Esophagus mucosa (tissue), 1 donor: ENCODE measurements at places on chromosomes 7 and 10. TPM values are rescaled to one million over a fixed set of nuclear protein-coding genes. Genes with fewer than 3 reads are reported as not detected.

HOXA7 gene
- total RNA-seq = 5.2 TPM

RTKN2 gene
- 8.9 TPM for total RNA-seq

LRRC18 gene
- total RNA-seq = not detected

HTRA1 gene
- total RNA-seq = 15.3 TPM

CACNA2D1 gene
- 2.2 TPM for total RNA-seq

GTF2IRD2 gene
- 10.2 TPM for total RNA-seq

GLCCI1 gene
- total RNA-seq = 2.7 TPM

CLRN3 gene
- not detected for total RNA-seq

GPR37 gene
- 5.9 TPM for total RNA-seq

DNA sequence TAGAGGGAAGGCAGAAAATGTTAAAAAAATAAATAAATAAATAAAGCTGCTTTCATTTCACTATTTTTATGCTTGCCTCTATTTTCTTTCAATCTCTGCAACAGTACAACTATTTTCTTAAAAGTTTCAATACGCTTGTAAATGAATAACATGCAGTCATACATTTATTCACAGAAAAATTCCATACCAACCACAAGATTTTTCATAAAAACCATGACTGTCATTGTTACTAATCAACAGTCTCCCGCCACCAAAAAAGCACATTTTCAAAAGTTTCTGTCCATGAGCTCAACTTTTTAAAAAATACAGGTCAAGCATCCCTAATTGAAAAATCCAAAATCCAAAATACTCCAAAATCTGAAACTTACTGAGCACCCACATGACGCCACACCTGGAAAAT, 5.3 kb downstream of the PARD3 start:
- no peak for ATAC-seq

- ATAC-seq = no peak
Measured at GRCh38 chr7:71708710-71709109, 576.8 kb downstream of the GALNT17 start.

- no peak for ATAC-seq
Measured at GRCh38 chr7:48188776-48189520, 17.7 kb downstream of the ABCA13 start.

DNA sequence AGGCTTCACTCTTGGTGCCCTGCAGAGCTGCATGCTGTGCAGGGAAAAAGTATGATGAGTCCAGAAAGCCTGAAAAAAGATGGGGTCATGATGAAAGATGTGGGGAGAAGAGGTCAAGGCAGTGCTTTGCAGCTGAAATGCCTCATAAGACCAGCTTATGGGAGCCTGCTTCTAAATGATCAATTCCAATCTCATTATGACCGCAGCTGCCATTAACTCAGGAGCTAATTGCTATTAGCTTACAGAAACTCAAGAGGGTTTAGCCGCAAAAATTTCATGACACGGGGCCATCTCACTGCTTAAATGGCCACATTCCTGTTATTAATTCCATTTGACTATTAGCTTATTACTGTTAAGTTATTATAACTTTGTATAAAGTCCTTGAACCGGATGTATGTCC, 502.9 kb upstream of the ZMIZ1 start:
- ATAC-seq = no peak

- ATAC-seq = no peak
Measured at GRCh38 chr10:49153115-49153514, 19.3 kb upstream of the FAM170B start.

- ATAC-seq = no peak
Measured at GRCh38 chr10:81027223-81027622, 489.5 kb downstream of the SH2D4B start.

DNA sequence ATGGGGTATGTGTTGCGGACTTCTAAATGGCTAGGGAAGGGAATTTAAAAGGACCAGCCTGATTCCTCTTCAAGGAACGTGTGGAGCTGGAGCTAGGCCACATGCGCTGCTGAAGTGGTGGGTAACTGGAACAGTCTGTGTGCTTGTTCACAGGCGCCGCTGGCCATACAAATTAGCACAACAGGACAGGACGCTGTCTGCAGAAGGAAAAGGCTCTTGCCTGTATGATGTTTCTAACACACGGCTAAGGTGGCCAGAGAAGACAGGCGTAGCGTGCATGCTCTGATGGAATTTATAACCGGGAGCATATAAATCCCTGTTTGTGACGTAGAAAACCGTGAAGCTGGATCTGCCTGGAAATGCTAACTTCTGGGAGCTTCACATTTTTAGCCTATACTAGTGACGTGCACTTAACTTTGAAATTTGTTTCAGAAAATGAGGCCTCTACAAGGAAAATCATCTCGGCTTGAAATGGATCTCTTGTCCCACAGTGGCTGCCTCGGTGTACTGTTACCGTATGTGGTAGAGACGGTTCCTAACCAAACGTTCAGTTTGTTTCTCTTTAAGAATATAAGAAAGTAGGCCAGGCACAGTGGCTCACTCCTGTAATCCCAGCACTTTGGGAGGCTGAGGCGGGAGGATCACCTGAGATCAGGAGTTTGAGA, 569.4 kb downstream of the PTPRN2 start:
- ATAC-seq = no peak

DNA sequence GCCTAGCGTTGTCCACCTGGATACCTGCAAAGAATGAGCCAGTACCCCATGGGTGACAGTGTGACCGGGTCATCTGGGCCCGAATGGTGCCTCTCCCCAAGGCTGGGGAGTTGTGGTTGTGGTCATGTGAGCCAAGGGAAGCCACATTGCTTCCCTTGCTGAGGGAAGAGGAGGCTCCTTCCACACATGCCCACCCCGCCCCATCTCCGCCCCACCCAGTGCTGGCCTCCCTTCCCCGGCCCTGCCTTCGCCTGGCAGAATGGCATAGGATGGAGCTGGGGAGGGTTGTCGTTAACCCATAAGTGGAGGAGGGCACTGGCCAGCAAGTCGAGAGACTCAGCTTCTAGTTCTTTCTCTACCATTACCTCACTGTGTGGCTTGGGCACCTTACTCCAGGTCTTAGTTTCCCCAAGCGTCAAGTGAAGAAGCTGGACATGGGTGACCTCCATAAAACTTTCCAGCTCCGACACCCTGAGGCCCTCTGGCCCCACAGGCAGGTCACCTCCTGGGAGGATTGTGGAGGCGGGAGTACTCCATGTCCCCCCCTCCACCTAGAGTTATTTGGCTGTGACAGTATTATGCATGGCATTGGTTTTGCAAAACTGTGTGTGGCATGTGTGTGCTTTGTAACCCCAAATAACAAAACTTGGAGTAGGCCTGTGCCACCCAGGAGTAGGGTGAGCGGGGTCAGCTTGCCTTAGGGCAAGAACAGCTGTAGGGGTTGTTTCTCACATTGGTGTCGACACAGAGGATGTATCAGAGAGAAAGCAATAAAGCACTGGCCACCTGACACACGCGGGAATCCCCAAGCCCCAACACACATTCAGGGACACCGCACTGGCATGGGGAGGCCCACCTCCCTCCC, 90.5 kb upstream of the MACROH2A2 start:
- no peak for ATAC-seq

DNA sequence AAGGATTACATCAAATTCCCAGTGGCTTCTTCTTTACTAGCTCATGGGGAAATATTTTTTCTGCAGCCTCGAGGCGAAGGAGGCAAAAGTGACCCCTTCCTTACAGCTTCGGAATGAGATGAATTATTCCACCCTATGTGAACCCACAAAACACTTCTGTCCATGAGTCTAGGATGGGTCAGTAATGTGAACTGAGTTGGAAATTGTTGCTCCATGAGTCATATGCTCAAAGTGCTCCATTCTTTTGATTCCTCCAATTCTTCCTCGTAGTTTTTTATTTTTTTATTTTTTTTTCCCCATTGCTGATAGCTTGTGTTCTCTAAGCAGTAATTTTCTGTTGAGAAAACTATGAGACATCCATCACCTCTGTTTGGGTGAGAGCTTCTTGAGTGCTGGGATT, 31.7 kb upstream of the FAM204A start:
- ATAC-seq = no peak

DNA sequence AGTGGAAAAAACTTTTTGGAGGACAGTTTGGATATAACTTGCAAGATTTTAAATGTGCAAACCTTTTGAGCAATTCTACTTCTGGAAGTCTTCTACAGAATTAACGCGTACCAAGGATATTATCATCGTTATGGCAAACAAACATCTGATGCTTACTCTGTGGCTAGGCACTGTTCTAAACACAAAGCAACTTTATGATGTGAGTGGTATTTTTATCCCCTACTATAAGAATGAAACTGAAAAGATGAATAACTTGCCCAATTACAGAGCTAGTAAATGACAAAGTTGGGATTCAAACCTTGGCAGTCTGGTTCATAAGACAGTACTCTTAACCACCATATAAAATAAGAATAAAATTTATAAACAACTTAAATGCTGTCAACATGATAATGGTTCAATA, 15.8 kb downstream of the ASZ1 start:
- ATAC-seq = no peak

- no peak for ATAC-seq
Measured at GRCh38 chr7:79471283-79471682, 17.8 kb upstream of the MAGI2 start.

GRCh38 chr10:72840319-72840718, 53.2 kb upstream of the OIT3 start:
- ATAC-seq = no peak

- no peak for ATAC-seq
Measured at GRCh38 chr7:128877756-128878120, 15.1 kb downstream of the ATP6V1F start.

GRCh38 chr10:123103944-123104343, 31.8 kb upstream of the HMX3 start:
- peak; percentile 67 for ATAC-seq

GRCh38 chr10:126001576-126001975, 105.2 kb downstream of the FANK1 start:
- ATAC-seq = no peak

DNA sequence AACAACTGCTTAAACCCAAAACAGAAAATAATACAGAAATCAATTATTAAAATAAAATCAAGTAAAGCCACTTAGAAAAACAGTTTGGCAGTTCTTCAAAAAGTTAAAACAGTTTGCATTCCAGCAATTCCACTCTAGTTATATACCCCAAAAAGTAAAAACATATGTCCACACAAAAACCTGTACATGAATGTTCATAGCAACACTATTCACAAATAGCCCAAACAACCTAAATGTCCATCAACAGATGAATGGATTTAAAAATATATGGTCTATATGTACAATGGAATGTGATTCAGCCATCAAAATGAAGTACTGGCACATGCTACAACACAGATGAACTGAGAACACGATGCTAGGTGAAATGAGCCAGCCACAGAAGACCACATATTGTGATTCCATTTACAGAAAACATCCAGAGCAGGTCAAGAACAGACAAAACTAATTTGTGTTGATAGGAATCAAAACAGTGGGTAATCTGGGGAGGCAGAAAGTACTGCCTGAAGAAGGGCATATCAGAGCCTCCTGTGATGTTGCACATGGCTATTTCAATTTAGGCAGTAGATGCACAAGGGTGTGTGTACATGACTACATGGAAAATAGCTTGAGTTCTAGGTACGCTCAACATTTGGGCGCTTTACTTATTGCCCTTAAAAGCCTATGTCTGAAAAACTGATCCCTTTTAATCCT, 66.3 kb downstream of the CYTH3 start:
- ATAC-seq = no peak

GRCh38 chr7:2114052-2114451, 118.7 kb downstream of the MAD1L1 start:
- no peak for ATAC-seq

- ATAC-seq = no peak
Measured at GRCh38 chr10:308572-309085, 173.4 kb downstream of the ZMYND11 start.

DNA sequence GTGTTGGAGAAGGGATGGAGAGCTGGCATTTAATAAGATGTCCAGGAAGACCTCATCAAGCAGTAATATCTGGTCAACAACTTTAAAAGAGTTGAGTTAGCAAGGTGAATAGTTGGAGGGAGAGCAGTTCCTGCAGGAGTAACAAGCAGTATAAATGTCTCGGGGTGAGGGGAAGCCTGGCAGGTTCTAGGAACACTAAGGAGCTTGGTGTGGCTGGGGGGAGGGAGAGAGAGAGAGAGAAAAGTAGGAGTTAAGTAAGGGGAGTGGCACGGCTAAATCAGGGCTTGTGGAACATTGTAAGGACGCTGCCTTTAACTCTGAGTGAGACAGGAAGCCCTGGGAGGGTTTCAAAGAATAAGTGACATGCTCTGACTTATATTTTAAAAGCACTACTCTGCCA, 22.0 kb upstream of the LAMB4 start:
- ATAC-seq = no peak

DNA sequence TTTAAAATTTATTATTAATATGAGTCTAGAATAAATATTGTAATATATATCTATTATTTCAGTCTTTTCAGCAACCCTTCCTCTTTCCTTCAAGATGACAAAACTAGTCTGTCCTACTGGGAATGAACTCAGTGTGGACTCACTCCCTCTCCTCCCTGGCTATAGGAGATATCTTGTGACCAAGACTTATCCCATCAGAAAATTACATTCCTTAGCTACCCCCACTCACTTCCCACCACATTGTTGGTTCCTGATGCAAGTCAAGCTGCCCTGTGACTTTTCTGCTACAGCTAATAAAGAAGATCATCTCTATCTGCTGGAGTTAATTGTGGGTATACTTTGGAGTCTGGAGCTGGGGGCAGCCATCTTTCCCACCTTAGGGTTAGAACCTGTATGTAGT, 28.0 kb upstream of the MCU start:
- ATAC-seq = no peak

DNA sequence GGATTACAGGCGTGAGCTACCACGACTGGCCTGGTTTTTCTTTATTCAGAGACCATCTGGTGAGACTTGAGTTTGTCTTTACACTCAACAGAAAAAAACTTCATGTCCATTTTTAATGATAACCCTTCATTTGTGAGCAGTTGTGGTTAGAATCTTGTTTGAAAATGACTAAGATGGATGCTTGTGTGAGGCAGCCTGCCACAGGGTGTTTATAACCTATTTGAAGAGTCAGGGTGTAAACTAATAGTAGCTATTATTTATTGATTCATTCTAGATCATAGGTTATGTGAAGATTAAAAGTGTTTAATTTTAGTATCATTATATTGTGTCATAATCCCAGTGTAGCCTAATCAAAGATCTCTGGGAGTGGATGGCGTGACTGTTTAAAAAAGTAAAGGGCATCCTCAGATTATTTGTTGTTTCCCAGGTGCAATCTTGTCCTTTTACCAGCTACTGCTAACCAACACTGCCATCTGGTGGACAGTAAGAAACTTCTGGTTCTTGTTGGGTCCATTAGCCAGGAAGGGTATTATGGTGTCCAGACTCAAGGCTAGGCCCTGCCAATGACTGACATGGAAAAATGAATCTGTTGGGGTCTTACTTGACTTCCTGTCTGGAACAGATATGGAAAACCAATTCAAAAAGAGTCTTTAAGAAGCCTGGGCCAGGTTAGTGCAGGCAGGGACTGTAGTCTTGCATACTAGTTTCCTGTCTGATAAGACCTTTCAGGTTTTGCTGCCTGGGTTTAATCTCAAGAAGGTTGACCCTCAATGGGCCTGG, 24.9 kb downstream of the NRBF2 start:
- ATAC-seq = peak; percentile 69
